ENCODE measurements at places on chromosomes 13 and 19.

- peak; percentile 66 for DNase-seq
These were observed 62.9 kb downstream of the NHLRC3 start for GRCh38 chr13:39100996-39101738.

- no peak for DNase-seq
These were observed 108.5 kb upstream of the GPC6 start for GRCh38 chr13:93118081-93118615.

DNA sequence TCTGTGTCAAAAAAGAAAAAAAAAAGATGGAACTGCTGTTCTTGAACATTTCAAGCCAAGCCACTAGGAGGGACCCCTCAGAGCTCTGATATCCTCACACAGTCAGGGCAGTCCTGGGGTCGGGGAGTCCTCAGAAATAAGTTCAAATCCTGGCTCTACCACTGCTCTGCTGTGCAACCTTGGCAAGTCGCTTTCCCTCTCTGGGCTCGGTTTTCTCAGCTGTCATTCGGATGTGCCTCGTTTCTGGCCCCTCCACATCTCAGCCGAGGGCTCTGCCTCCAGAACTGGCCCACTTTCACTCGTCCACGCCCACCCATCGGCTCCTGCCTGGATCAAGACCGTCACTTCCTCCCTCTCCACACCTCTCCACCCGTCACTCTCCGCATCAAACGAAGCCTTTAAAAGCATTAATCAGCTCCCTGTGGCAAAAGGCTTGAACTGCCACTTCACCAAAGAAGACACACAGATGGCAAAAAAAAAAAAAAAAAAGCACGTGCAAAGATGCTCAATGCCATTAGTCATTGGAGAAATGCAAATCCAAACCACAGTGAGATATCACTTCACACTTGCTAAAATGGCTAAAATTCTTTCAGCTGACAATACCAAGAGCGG lies 7.4 kb upstream of the ZNRF4 start:
- DNase-seq, result peak; percentile 40

- no peak for DNase-seq
These were observed 218.8 kb upstream of the SGCG start for GRCh38 chr13:22961835-22962537.

GRCh38 chr19:38862321-38863059 lies 12.7 kb upstream of the HNRNPL start:
- DNase-seq, result peak; percentile 62
